ENCODE measurements at places on chromosomes 12 and 14.

DNA sequence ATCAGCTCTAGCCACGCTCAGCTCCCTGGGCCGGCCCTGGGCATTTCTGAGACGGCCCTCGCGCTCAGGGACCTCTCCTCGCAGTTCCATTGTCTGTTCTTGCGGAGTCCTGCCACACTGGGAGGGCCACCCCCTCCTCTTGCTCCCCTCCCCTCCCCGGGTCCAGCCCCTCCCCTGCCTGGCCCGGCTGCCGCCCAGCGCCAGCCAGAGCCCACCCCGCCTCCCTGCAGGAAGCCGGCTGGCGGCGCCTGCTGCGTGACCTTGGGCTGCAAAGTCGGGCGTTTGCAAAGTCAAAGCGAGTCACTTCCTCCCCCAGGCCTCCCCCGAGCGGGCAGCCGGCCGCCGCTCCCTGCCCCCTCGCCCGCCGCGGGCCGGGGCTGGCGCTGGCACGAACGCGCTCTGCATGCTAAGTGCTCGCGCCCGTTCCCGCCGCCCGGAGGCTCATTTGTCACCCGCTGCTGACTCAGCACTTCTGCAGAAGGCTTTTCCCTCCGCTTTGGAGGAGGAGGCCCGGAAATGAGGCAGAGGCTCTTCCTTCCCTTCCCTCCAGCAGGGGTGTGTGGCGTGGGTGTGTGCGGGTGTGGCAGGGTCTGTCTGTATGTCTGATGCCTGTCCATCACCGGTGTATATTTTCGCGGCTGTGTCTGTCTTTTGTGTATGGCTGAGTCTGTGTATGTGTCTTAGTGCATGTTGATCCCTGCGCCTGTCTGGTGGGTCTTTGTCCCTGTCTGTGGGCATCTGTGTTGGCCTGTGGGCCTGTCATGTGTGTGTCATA is 72.0 kb downstream of the IRF2BPL start:
- peak; percentile 95 for DNase-seq

- DNase-seq = no peak
Measured at GRCh38 chr12:75995691-75996090, 35.9 kb downstream of the PHLDA1 start.

DNA sequence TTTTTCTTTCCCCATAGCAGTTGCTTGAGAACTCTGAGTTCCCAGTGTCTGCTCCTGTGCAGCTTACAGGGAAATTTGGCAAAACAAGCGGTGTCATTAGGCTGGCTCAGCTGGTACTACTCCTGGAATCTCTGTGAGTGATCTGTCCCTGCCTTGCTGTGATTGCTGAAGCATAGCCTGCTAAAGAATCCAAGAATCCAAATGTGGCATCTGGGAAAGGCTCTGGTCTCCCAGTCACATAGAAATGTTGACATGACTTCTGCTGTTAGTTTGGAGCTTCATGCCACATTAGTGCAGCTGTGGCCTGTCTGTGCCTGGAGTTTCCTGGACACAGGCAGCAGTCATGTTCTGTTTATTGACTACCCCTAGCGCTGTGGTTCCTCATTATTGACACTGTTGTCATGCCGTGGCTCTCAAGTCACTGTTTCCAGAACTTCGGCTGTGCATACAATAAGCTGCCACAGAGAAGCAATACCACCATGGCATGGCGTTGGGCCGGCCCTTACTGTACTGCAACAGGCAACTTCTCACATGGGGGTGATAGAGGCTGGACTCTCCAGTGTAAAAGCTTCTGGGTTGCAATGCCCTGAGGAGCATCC is 166.8 kb downstream of the MYRFL start:
- no peak for DNase-seq

GRCh38 chr12:111285200-111285599 is 83.7 kb downstream of the PHETA1 start:
- DNase-seq = no peak

- no peak for DNase-seq
Measured at GRCh38 chr14:75822522-75823141, 159.2 kb downstream of the TGFB3 start.

DNA sequence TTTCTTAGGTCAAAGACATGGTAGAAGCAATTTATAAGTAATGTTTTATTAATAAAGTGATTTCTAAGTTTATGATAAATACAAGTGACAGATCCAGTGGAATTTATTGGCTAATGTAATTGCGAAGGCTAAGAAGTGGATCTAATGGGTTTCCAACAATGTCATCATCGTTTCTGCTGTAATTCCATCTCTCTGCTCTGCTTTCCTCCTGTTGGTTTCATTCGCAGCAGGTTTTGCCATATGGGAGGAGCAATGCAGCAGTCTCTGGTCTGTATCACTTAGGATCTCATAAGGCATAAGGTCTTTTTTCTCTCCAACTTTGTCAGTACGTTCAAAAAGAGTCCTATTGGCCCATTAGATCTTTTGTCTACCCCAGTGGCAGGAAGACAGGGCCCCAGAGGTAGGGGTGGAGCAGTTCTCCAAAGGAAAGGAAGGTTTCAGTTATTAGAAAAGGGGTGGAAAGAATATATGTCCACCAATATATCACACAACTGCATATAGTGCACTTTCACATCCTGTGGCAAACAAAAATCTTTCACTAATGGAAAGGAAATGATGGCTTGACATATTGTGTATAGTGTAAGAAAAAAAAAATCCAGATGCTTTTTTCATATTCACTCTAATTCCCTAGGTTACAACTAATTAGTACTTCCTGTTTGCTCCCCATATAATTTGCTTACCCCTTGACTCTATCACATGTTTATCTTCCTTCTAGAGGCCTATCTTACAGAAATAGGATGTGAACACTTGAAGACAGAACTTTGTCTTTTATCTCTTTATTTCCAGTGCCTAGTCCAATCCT is 451.3 kb downstream of the ZFP36L1 start:
- DNase-seq = no peak

GRCh38 chr12:116538076-116538591 is 21.0 kb upstream of the MAP1LC3B2 start:
- DNase-seq = no peak

- DNase-seq = no peak
Measured at GRCh38 chr14:43692706-43693105, 814.4 kb downstream of the FSCB start.

- DNase-seq = no peak
Measured at GRCh38 chr14:93928184-93929047, 1.3 kb downstream of the FAM181A start.

GRCh38 chr12:31583878-31584277 is 7.1 kb downstream of the DENND5B start:
- DNase-seq = no peak

- no peak for DNase-seq
Measured at GRCh38 chr14:64844272-64844671, 35.4 kb downstream of the SPTB start.

- no peak for DNase-seq
Measured at GRCh38 chr12:59403259-59403932, 192.4 kb upstream of the SLC16A7 start.

DNA sequence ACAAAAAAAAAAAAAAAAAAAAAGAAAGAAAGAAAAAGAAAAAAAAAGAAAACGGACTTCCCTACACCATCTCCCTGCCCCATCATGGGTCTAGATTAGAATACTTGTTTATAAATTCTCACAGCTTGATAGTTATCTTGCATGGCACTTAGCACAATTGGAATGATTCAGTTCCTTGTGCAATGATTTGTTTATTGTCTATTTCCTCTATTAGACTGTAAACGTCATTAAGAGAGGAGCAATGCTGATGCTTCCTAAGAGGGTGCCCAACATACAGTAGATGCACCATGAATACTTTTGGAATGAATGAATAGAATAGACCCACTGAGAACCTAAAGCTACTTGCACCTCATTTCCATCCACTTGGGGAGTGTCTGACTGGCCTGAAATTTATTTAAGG is 40.8 kb downstream of the PAX9 start:
- no peak for DNase-seq

GRCh38 chr12:125860672-125861288 is 795.5 kb downstream of the AACS start:
- no peak for DNase-seq

GRCh38 chr12:1529862-1530591 is 64.4 kb downstream of the FBXL14 start:
- peak; percentile 25 for DNase-seq

DNA sequence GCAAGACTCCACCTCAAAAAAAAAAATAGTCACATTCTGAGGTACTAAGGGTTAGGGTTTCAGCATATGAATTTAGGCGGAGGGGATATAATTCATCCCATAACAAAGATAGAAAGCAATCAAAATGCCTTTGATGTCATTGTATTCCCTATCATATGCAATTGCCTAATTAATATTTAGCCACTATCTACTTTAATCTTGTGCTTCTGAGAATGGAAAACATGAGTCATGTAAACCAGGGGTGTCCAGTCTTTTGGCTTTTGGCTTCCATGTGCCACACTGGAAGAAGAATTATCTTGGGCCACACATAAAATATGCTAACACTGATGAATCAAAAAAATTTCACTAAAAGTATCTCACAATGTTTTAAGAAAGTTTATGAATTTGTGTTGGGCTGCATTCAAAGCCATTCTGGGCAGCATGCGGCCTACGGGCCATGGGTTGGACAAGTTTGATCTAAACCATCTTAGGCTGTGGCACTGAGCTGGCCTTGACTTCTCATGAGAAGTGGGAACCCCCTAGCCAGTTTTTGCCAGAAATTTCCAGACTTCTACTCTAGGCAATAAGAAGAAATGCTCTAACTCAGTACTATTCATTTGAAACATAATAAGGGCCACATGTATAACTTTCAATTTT is 219.8 kb downstream of the PTPRO start:
- DNase-seq = no peak

DNA sequence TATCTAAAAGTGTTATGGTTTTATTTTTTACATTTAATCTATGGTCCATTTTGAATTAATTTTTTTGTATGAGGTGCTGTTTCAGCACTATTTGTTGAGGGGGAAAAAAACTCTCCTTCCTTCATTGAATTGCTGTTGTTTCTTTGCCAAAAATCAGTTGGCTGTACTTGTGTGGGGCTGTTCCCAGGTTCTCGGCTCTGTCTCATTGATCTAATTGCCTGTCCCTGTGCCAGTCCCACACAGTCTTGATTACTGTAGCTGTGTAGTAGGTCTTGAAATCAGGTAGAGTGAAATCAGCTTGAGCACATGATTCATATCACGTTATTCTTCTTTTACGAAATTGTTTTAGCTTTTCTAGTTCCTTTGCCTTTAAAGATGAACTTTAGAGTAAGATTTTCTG is 109.7 kb downstream of the ADGRD1 start:
- no peak for DNase-seq

- no peak for DNase-seq
Measured at GRCh38 chr12:52007982-52008510, 1.3 kb downstream of the TAMALIN start.

GRCh38 chr12:3533703-3534386 is 42.8 kb downstream of the PRMT8 start:
- DNase-seq = no peak

GRCh38 chr14:81269100-81269978 is 48.6 kb upstream of the GTF2A1 start:
- no peak for DNase-seq

- no peak for DNase-seq
Measured at GRCh38 chr14:71410578-71411284, 503.5 kb downstream of the PCNX1 start.

GRCh38 chr12:27534060-27534764 is 10.2 kb downstream of the PPFIBP1 start:
- DNase-seq = no peak

GRCh38 chr12:102061096-102061559 is 663 bp downstream of the WASHC3 start:
- peak; percentile 71 for DNase-seq

DNA sequence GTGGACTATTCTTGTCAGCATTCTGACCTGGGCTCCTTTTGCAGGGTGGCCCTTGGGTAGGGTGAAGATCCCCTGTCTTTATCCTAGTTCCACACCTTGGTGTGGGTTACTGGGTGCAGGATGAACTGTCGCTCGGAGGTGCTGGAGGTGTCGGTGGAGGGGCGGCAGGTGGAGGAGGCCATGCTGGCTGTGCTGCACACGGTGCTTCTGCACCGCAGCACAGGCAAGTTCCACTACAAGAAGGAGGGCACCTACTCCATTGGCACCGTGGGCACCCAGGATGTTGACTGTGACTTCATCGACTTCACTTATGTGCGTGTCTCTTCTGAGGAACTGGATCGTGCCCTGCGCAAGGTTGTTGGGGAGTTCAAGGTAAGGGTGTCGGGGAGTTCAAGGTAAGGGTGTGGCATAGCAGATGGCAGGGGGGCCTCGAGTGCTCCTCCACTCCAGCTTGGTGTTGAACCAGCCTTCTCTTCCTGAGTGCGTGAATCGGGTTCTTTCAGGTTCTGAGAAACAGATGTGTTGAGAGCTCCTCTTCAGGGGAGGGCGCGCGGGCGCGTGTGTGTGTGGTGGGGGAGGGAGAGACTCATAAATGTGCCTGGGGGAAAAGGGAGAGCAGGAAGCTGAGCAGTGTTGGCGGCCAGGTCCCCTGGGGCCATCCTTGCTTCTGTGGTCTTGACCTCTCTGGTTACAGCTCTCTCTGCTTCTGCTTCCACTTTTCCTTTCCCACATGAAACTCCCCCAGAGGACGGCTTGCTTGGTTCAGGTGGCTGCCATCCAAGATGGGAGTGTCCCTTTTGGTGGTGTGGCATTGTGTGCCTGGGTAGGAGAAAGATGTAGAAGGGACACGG is 4.0 kb downstream of the ATG101 start:
- DNase-seq = no peak

DNA sequence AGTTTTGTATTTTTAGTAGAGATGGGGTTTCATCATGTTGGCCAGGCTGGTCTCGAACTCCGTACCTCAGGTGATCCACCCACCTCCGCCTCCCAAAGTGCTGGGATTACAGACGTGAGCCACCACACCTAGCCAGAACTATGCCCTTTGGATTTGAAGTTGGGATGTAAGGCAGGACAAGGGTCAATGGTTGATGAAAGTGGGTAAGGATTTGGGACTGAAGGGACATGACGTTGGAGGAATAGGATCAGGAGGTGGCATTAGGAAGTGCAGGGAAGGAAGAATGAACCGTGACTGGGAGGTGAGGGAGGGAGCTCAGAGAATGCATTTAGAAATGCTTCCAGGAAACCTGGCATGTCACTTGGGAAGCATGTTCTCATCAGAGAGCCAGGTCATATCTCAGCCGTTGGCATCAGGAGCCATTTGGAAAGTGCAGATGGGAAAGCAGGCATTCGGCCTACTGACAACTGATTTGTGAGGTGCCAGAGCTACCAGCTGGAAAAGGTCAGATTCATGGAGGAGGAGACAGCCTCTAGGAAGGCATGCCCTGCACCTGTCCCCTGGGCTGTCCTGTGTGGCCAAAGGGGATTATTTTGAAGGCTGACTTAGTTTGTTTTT is 2.2 kb downstream of the CRADD start:
- no peak for DNase-seq

GRCh38 chr12:54870617-54871016 is 16.3 kb downstream of the MUCL1 start:
- no peak for DNase-seq

DNA sequence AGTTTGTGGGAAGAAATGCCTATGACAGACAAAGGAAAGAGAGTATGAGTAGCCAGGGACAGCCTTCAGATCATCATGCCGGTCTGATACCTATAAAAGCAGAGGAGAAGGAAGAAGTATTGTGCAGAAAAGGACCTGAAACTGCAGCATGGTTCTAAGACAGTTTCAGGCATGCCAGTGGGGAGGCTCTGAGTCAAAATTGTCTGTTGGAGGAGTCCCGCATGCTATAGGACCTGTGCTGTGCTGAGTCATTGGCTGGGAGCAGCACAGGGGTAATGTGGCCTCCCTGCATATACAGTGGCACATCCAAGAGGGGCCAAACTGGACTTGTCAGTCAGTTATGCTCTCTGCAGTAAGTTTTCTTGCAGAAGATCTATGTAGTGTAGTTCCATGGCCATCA is 40.7 kb downstream of the NEUROD4 start:
- no peak for DNase-seq

- DNase-seq = peak; percentile 4
Measured at GRCh38 chr12:100566887-100567637, 6.4 kb upstream of the GAS2L3 start.

GRCh38 chr12:89984846-89985245 is 276.2 kb upstream of the ATP2B1 start:
- no peak for DNase-seq

All from natural killer cell (primary cell).